ENCODE measurements at places on chromosomes 7 and 10.

DNA sequence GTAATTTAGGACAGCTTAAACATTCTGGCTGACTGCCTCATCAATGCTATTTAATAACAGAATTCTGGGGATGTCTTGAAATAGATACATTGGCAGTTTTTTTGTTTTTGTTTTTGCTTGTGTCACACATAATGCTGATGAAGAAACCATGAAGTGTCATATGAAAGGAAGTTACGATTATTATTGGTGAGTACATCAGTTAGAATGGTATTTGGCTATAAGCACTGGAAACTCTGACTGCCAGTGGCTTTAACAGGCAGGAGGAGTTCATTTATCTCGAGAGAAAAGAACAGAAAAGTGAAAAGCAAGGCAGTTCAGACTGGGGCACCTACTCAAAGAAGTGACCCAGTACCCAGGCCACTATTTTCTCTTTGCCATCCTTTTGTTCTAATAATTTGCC, 18.1 kb downstream of the LSM8 start:
- DNase-seq: no peak

DNA sequence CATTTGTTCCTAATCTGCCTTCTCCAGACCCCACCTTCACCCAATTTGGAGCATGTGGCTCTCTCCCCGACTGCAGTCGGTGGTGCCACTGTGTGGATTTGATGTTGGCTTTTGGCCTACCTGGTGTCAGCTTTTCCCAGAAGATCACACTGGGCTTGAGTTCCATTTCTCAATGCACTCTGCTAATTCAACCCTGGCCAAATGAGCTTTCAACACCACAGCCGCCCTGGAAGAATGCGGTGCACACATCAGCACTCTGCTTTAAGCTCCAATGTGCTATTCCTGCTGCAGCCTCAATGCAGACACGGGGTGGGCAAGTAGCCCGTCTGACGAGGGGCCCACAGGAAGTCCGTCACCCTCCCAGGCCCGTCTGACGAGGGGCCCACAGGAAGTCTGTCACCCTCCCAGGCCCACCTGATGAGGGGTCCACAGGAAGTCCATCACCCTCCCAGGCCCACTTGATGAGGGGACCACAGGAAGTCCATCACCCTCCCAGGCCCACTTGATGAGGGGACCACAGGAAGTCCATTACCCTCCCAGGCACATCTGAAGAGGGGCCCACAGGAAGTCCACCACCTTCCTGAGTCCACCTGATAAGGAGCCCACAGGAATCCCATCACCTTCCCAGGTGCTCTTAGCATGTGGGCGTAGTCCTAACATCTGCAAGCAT, 64.4 kb downstream of the ASB13 start:
- no peak for DNase-seq

DNA sequence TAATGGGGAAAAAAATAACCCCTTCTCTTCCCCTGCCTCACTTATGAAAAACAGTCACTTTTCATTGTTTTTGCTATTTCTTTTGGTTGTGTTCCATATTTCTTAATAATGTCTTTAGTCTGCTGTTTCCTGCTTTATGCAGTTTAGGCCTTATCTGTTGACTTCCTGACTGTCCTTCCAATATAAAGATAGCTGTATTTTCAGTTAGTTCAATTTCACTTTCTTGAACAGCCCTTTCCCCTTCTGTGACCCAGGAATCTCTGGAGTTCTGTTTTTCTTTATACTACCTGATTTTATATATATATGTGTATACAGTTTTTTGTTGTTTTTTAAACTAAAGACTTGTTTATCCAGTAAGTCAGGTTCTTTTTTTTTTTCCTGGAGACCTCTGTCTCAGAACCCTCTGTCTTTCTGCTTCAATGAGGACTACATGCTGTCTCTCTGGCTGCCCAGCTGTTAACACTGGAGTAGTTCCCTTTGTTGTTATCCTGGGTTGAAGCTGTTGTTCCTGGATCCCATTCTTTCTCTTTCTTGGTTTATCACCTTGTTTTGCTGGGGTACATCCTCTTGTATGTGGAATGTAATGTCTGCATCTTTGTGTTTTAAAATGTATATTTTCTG, 87.2 kb downstream of the GSDME start:
- DNase-seq: no peak

- DNase-seq: no peak
These were observed 9.2 kb downstream of the NDUFA5 start for GRCh38 chr7:123548406-123548805.

GRCh38 chr7:97149843-97150242, 32.3 kb downstream of the SDHAF3 start:
- no peak for DNase-seq

DNA sequence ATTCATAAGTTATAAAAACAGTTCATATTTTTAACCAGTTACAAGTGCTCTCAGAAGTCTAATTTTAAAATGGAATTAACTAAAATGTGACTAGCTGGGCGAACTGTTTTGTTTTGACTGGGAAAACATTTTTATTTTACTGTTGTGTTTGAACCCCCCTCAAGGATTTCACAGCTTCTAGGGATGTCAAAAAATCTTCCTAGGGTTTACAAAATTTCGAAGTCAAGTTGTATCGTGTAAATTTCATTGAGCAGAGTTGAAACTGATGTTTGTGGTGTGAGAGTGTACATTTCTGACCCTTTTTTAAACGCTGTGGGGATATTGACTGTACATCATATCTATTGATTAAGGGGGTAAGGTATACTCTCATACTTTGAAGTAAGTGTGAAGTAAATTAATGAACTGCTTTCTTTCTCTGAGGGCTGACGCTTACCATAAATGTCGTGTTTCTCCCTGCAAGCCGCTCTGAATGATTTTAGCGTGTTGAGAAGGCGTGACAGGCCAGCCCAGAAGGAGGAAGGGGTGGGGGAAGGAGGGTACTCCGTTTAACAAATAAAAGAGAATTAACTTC, 1.8 kb upstream of the SP8 start:
- no peak for DNase-seq

DNA sequence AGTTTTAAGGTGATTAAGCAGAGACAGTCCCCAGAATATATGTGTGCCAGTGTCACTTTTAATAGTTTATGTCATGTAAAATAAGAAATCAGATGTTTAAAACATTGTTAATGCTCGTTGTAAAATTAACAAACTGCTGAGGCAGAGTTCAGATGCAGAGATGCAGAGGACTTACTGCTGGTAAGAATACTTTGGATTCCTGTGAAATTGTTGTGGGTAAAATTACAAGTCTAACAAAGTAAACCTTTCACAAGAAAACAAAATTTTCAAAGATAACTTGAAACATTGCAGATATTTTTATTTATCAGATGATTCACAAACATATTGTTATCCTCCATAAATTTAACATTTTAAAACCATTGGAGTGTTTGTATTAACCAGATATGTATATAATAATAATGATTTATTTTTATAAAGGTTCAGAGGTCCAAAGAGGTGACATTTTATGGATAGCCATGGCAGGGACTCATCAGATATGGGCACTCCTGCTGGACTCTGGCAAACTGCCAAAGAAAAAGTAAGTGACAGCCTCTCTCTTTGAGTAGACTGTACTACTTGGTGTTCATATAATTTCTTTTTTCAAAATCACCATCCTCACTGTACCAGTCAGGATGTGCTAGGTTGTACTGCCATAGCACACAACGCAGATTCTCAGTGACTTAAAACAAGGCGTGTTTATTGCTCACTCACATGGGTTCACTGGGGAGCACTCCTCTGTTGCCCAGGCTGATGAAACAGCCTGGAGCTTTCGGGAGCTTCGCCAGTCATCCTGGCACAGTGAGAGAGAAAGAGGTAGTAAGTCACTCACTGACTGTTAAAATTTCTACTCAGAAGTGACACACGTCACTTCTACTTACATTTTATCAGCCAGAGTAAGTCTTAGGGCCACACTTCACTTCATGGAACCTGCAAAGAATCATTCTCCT, 43.5 kb downstream of the NHLRC2 start:
- DNase-seq: no peak

DNA sequence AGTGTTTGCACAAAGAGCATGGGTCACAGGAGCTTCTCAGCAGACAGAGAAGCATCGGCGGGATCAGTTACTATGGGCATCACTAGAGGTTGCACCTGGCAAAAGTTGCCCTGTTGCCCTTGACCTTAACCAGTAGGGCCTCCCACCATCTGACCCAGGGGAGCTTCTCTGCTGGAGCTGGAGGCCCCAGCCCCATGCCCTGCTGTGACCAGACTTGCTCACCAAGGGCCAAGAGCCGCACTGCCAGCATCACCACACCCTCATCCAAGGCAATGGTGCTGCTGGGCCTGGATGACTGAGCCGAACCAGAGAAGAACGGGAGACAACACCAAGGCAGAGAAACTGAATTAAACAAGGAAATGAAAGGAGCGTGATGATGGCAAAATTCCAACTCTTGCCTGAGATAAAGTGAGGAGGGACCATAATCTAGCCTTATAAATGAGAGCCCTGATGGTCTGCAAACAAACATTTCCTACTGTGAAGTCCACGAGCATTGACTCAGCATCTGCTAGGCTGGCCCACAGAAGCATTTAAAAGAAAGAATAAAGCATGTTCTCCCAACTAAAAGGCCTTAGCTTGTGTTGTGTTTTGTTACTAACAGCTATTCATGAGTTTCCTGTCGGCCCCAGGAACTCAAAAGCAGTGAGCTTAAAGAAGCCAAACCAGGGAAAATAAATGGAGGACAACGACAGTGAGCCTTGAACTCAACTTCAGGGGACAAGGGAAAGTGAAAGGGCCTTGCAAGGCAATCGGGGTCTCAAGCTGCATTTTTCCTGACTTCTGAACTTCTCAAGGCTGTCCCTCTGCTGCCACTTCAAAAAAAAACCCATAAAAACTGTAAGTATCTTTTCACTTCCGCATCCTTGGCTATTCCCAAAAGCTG, 60.4 kb downstream of the AFAP1L2 start:
- no peak for DNase-seq
